ENCODE measurements at places on chromosomes 7 and 10.

- DNase-seq: no peak
These were observed 957.2 kb upstream of the GHITM start for GRCh38 chr10:83182076-83182475.

DNA sequence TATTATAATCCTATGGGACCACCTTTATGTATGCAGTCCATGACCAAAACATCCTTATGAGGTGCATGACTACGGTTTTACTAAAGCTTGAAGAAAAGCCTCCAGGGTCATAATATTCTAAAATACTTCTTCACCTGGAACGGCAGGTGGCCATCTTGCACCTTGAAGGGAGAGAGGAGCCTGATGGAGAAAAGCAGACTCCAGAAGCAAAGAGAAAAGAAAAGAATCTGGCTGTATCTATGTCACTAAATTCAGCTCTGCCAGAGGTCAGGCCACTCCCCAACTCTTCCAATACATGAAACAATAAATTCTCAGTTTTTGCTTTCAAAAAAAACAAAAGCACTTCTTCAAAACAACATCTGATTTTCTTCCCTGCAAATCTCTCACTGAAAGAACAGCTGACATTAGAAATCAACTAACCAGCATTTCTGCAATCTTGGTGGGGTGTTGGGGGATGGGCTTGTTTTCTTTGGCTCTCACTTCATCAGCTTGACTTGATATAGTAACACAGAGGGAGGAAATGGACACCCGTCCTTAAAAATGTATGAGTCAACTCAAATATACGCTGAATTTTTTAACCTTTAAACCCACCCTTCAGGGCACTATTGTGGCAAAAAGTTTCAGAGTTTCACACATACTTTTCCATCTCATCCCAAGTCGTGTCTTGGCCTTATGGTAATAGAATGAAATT, 21.7 kb downstream of the HIBADH start:
- no peak for DNase-seq

GRCh38 chr7:18698258-18698734, 202.7 kb downstream of the HDAC9 start:
- DNase-seq: no peak

DNA sequence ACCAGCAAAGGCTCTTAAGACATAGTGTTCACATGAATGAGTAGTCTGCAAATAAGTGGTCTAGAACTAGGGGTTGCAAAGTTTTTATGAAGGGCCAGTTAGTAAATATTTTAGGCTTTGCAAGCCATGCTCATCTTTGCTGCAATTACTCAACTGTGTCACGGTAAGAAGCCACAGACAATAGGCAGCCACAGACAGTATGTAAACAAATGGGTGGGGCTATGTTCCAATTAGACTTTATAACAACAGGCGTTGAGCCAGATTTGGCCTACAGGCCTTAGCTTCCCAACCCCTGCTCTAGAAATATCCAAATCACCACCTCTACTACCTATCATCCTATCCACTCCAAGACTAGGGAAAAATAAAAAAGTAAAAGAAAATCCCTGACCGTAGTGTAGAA, 9.2 kb downstream of the IKZF5 start:
- DNase-seq: no peak

Measured in activated CD8-positive, alpha-beta memory T cell treated with anti-CD3 and anti-CD28 coated beads for 1 hour (primary cell).